ENCODE measurements at places on chromosomes 6 and 20.

GRCh38 chr20:17059465-17059864 is 167.4 kb upstream of the PCSK2 start:
- no peak overlapping the region for H3K27ac ChIP-seq
- no peaks in the 10 kb centered on the region for H3K27me3 ChIP-seq

- DNase-seq, result peak; percentile 21
- no peaks in the 10 kb centered on the region for H3K36me3 ChIP-seq
- no peaks in the 10 kb centered on the region for H3K27me3 ChIP-seq
- H3K27ac ChIP-seq, result no peak overlapping the region
- no peak overlapping the region for H3K4me3 ChIP-seq
These were observed 121.3 kb downstream of the PHACTR3 start for GRCh38 chr20:59725476-59726280.

DNA sequence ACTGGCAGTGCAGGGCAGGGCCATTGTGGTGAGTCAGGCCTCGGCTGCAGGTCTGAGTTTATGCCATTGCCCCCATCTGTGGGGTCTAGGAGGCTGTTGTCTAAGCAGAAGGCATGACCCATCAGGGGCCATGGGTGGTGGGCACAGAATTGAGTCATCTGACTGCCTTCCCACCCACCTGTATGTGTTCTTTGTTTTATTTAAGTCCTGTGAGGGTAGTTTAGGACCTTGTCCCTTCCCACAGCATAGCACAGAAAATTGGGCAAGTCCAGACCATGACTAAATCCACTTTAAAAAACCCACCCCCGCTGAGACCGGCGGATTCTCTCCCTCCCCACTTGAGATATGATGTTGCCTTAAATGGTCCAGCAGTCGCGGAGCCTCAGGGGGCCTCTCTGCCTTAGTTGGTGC is 40.3 kb downstream of the ERMARD start:
- no peak overlapping the region for H3K27ac ChIP-seq
- H3K27me3 ChIP-seq, result no peaks in the 10 kb centered on the region
- no peaks in the 10 kb centered on the region for H3K36me3 ChIP-seq
- no peak overlapping the region for H3K4me3 ChIP-seq

GRCh38 chr6:34236131-34236442 is 586 bp upstream of the HMGA1 start:
- no peak for DNase-seq
- no peaks in the 10 kb centered on the region for H3K36me3 ChIP-seq
- H3K27ac ChIP-seq, result peak overlapping the region; percentile 90

- no peaks in the 10 kb centered on the region for H3K36me3 ChIP-seq
- DNase-seq, result no peak
- H3K4me1 ChIP-seq, result no peaks in the 10 kb centered on the region
- H3K27me3 ChIP-seq, result no peaks in the 10 kb centered on the region
These were observed 38.9 kb upstream of the TMEM14A start for GRCh38 chr6:52632011-52632410.

DNA sequence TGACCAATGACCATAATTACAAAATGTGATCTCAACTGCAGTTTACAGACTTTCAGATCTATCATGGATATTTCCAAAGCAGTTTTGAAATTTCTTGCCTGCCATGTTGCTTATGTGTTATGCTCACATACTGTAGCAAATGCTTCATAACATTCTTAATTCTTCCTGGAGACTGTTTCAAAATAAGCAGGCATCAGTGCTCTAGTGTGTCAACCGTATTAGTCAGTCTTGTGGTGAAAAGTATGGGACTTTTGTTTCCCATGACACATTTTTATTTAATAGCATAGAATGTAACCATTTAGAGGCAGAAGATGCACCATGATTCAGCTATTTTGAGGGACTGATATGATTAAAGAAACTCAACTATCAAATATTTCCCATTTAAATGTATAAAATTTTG is 1.7 kb downstream of the POPDC3 start:
- peaks cover 7% of the 10 kb centered on the region for H3K27me3 ChIP-seq
- no peak overlapping the region for H3K27ac ChIP-seq
- no peaks in the 10 kb centered on the region for H3K36me3 ChIP-seq
- no peak for DNase-seq
- no peaks in the 10 kb centered on the region for H3K4me1 ChIP-seq
- no peak overlapping the region for H3K4me3 ChIP-seq

GRCh38 chr6:150646228-150646627 is 46.5 kb downstream of the PLEKHG1 start:
- no peak for DNase-seq
- H3K27me3 ChIP-seq, result no peaks in the 10 kb centered on the region
- no peak overlapping the region for H3K4me3 ChIP-seq
- H3K4me1 ChIP-seq, result peaks cover 9% of the 10 kb centered on the region

DNA sequence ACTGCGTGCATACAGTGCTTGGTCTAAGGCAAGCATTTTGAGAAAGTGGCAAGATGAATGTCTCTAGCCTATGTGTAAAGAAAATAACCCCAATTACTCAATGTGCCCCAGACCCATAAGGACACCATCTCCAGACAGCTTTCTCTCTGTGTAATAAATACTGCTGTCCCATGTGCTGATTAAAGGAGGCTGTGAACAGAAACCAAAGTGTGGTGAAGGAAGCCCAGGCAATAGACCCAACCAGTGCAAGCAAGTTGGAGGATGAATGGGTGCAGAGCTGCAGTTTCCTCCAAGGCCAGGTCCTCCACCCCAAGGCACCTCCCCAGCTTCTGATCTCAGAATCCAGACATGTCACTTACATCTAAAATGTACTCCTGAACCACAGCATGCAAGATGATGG is 60.6 kb downstream of the TRAM2 start:
- no peak overlapping the region for H3K27ac ChIP-seq
- H3K27me3 ChIP-seq, result no peaks in the 10 kb centered on the region
- H3K4me1 ChIP-seq, result peaks cover 55% of the 10 kb centered on the region

DNA sequence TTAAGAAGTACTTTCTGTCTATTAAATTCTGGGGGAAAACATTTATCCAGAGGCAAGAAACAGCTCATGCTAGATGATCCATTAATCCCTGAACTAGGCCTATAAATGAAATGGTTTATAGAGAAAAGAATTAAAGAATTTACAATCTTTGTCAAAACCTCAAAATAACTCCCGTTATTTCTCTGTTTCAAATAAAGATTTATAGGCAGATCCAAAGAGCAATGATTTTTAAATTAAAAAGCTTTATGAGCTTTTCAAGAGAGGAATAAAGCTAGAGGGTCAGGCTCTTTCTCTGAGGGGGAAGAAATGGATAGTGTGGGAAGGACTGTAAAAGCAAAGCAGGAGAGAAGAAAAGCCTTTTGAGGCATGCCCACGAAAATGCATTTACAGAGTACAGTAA is 82.5 kb upstream of the OGFRL1 start:
- no peak overlapping the region for H3K27ac ChIP-seq
- no peaks in the 10 kb centered on the region for H3K36me3 ChIP-seq
- H3K4me1 ChIP-seq, result no peaks in the 10 kb centered on the region
- H3K4me3 ChIP-seq, result no peak overlapping the region

DNA sequence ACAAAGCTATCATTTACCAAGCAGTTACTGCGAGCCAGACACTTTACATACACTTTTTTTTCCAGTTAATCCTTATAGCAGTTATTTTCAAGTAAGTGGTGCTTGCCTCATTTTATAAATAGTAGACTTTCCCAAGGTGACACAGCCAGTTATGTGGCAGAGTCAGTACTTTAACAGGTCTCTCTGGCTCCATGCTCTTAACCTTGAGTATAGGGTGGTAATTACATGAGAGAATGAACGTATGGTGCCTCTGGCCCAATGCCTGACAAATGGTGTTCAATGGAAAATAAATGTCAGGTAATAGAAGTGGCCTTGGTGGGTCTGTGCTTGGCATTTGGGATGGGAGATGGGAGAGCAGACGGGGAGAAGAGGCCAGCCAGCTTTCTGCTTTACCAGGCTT is 316.3 kb downstream of the SLC35F1 start:
- H3K4me3 ChIP-seq, result no peak overlapping the region
- no peak for DNase-seq
- no peaks in the 10 kb centered on the region for H3K4me1 ChIP-seq
- H3K27ac ChIP-seq, result no peak overlapping the region
- H3K36me3 ChIP-seq, result no peaks in the 10 kb centered on the region

GRCh38 chr6:155200012-155200411 is 63.8 kb upstream of the CLDN20 start:
- H3K36me3 ChIP-seq, result no peaks in the 10 kb centered on the region
- no peak overlapping the region for H3K4me3 ChIP-seq
- no peaks in the 10 kb centered on the region for H3K27me3 ChIP-seq
- DNase-seq, result no peak
- no peaks in the 10 kb centered on the region for H3K4me1 ChIP-seq

DNA sequence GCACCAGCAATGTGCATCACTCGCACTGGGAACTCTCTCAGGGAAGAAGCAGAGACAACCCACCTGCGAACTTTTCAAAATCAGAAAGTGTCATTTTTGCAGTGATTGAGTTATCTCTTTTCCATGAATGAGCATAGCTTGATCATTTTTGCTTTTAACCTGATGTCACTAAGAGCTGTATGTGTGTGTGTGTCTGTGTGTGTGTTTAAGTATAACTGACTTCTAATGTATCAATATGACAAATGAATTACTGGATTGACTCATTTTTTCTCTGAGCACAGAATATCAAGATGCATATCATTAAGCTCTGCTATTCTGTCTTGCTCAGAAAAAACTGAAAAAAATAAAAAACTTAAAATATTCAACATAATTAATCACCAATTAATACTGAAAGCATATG is 548.9 kb upstream of the MARCKS start:
- no peak overlapping the region for H3K4me3 ChIP-seq
- no peaks in the 10 kb centered on the region for H3K36me3 ChIP-seq
- no peaks in the 10 kb centered on the region for H3K27me3 ChIP-seq
- H3K4me1 ChIP-seq, result no peaks in the 10 kb centered on the region
- no peak for DNase-seq
- H3K27ac ChIP-seq, result no peak overlapping the region

GRCh38 chr6:52598123-52598823 is 21.4 kb upstream of the TRAM2 start:
- no peaks in the 10 kb centered on the region for H3K36me3 ChIP-seq
- H3K4me3 ChIP-seq, result peak overlapping the region; percentile 46
- H3K27ac ChIP-seq, result peak overlapping the region; percentile 64
- DNase-seq, result no peak

GRCh38 chr6:125392682-125393081 is 90.9 kb upstream of the HDDC2 start:
- no peaks in the 10 kb centered on the region for H3K27me3 ChIP-seq
- no peak overlapping the region for H3K4me3 ChIP-seq
- no peak overlapping the region for H3K27ac ChIP-seq
- DNase-seq, result no peak

- H3K4me1 ChIP-seq, result no peaks in the 10 kb centered on the region
- no peak overlapping the region for H3K4me3 ChIP-seq
- no peaks in the 10 kb centered on the region for H3K36me3 ChIP-seq
These were observed 69.0 kb downstream of the DLL1 start for GRCh38 chr6:170221753-170222400.

- no peaks in the 10 kb centered on the region for H3K4me1 ChIP-seq
- no peak overlapping the region for H3K27ac ChIP-seq
- H3K4me3 ChIP-seq, result no peak overlapping the region
- H3K36me3 ChIP-seq, result no peaks in the 10 kb centered on the region
- DNase-seq, result no peak
These were observed 19.2 kb downstream of the ASIP start for GRCh38 chr20:34260208-34260942.

DNA sequence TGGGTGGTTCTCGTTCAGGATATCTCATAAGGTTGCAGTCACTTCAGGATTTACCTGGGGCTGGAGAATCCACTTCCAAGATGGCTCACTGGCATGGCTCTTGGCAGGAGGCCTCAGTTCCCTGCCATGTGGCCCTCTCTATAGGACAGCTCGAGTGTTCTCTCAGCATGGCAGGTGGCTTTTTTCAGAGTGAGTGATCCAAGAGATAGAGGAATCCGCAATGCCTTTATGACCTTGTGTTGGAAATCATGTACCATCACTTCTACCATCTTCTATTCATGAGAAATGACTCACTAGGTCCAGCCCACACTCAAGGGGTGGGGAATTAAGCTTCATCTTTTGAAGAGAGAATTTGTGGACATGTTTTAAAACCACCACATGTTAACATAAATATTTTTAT is 37.8 kb downstream of the PPP1R16B start:
- H3K36me3 ChIP-seq, result no peaks in the 10 kb centered on the region
- no peaks in the 10 kb centered on the region for H3K4me1 ChIP-seq
- H3K27me3 ChIP-seq, result no peaks in the 10 kb centered on the region
- H3K4me3 ChIP-seq, result no peak overlapping the region
- H3K27ac ChIP-seq, result no peak overlapping the region

- H3K4me1 ChIP-seq, result no peaks in the 10 kb centered on the region
- no peak overlapping the region for H3K27ac ChIP-seq
- H3K27me3 ChIP-seq, result no peaks in the 10 kb centered on the region
These were observed 11.2 kb downstream of the TLDC2 start for GRCh38 chr20:36886859-36887751.

DNA sequence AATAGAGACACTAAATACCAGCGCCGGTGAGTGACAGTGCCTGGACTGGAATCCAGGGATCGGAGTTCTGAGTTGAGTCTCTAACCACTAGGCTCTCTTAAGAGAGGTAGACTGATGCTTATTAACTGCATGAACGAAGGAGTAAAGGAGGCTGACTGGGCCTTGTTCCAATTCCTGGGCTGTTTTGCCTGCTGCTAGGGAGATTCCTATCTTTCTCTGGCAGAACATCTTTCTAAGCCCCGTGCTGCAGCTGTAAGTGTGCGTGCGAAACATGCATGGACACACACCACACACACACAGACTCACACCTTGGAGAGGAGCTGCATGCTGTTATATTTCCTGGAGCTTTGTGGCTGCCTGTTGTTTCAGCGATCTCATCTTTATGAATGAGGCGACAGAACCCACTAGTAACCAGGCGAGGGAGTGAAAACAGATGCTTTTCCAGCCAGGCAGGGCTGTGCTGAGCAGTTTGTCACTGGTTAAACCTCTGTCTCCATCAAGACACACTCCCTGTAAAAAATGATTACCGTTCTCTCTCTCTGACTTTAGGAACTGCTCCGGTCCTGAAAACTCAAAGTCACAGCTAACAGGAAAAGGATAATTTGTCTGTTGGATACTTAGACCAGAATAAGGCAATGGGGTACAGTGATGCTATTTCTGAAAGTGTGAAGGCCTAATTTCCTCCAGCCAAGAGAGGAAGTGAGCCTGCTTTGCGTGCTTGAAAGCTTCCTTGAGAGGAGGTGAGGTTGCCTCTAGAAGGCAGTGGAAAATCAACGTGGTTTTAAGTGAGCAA is 157.4 kb upstream of the ZNF217 start:
- H3K4me1 ChIP-seq, result no peaks in the 10 kb centered on the region
- peak overlapping the region; percentile 2 for H3K27ac ChIP-seq
- H3K4me3 ChIP-seq, result no peak overlapping the region
